ENCODE measurements at places on chromosomes 16 and 17.

- DNase-seq: no peak
These were observed 4.5 kb downstream of the RMI2 start for GRCh38 chr16:11349599-11350276.

GRCh38 chr17:49292901-49293300 lies 62.3 kb upstream of the PHOSPHO1 start:
- DNase-seq: no peak

DNA sequence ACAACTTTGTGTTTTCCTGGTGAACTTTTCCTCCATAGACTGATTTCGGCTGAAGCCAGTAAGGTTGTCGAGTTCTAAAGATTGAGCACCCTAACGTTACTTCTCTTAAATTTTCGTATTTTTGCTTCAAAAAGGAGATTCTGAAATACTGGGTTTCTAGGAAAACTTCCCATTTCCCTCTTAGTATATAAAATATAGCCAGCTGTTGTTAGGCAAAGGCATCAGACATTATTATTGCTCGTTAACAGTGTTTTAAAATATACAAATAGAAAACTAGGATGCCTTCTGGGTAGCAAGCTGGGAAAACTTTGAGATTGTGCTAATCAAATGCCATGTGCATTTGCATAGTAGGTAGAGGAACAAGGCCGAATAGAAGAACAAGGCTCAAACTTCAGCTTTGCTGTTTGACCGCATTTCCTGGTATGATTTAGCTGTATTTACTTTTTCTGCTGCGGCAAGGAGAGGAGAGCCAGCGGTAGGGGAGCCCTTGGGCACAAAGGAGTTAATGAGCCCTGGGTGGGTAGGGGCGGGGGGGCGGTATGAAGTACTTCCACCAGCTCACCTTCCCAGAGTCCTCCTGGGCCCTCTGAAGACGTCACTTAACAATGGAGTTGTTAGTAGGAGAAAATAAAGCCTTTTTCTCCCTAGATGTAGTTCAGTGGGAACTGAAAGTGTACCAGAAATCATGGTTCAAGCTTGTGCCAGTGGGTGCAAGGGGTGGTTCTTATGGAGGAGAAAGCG lies 151.9 kb downstream of the MSI2 start:
- no peak for DNase-seq

GRCh38 chr17:60526726-60527125 lies 684 bp upstream of the APPBP2 start:
- DNase-seq: no peak

GRCh38 chr17:32656886-32657285 lies 170.1 kb downstream of the CDK5R1 start:
- no peak for DNase-seq

- DNase-seq: no peak
These were observed 6.2 kb downstream of the GSE1 start for GRCh38 chr16:85619101-85619891.

DNA sequence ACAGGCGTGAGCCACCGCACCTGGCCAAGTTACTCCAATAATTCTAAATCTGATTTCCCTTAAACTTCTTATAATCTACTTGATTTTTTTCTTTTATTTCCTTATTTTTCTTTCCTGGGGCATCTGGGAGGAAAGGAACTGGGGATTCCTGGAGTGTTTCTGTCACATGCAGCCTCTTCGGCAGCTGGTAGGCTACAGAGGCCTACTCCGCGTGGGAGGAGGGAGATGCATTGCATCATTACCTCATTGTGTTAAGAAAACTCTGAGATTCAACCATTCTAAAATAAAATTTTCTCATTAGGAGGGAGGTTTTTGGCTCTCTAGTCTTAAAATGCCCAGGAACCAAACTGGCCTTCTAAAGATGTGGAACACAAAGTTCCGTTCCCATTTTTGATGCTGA lies 64.0 kb downstream of the SOX9 start:
- no peak for DNase-seq

- no peak for DNase-seq
These were observed 251.9 kb downstream of the IRX3 start for GRCh38 chr16:54034684-54035083.

- no peak for DNase-seq
These were observed 17.6 kb downstream of the POLR3K start for GRCh38 chr16:35678-36305.

- DNase-seq: no peak
These were observed 5.1 kb downstream of the TBX21 start for GRCh38 chr17:47738178-47738577.

GRCh38 chr16:22210854-22211253 lies 4.8 kb downstream of the EEF2K start:
- DNase-seq: no peak

GRCh38 chr16:52073024-52073423 lies 473.9 kb downstream of the TOX3 start:
- no peak for DNase-seq
